ENCODE measurements at places on chromosomes 7 and 10.

DNA sequence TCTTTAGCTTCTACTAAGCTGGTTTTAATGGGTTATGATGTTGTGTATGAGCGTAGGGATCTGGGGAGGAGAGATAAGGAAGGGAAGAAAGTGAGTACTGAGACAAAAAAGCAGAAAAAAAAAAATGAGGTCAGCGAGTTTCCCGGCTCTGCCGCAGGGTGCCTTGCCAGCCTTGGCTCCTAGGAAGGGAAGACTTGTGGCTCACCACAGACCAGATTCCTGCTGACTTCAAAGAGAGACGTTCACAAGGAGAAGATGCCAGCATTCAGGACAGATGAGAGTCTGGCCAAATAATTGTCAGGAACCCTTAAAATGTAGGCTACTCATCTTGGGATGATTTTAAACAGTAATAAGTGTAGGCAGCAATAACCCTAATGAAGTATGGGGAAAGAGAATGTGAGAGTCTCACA, 11.4 kb upstream of the FAS start:
- no peak for DNase-seq

- DNase-seq = no peak
Observed at GRCh38 chr10:62230344-62231121, 38.1 kb downstream of the RTKN2 start.

- no peak for DNase-seq
Observed at GRCh38 chr7:131726686-131727085, 170.3 kb upstream of the PODXL start.

DNA sequence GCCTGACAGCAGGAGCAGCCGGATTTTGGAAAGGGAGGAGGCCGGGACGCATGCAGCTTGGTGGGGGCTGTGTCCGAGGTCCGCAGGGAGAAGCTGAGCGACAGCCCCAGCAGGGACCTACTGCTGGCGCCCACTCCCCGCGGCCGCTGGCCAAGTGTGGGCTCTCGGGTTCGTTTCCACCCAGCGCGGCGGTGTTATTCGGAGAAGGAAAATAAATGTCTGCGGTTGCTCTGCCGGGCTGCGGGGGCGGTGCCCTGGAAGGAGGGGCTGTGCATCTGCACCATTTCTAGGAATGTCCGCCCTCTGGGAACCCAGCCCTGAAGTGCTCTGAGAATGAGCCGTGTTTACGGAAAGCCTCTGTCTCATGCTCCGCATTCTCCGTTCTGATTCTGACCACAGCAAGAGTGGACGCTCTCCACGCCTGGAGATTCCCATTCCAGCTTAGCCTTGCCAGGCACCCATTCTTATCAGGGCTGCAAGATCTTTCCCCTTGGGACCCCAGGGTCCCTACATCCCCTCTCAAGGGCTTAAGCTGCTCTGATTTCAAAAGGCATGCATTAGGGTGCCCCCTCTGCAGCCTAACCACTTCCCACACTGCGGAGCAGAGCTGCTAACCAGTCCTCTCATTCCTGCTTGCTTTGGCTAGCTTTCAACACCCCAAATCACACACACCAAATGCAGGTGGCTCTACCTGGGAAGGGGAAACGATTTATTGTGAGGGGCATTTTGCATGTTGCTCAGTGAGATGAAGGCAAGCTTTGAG, 256.6 kb upstream of the GLI3 start:
- no peak for DNase-seq

DNA sequence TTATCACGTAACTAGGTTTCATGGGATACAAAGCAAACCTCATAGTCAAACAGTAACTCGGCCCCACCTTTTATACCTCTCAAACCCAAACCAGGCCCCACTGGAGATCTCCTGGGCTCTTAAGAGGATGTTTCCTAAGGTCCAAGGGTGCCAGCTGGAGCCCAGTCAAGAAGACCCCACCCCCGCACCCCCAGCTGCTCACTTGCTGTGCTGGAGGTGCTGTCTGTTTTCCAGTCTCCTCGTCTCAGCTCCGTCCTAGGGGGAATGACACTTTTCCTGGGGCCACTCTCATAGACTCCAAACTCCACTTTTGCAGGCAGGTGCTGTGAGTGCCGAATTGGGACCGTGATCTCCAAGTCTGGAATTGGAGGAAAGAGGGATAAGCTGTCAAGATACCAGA, 22.7 kb upstream of the TM9SF3 start:
- no peak for DNase-seq

GRCh38 chr10:126701526-126701925, 31.0 kb upstream of the C10orf90 start:
- no peak for DNase-seq

DNA sequence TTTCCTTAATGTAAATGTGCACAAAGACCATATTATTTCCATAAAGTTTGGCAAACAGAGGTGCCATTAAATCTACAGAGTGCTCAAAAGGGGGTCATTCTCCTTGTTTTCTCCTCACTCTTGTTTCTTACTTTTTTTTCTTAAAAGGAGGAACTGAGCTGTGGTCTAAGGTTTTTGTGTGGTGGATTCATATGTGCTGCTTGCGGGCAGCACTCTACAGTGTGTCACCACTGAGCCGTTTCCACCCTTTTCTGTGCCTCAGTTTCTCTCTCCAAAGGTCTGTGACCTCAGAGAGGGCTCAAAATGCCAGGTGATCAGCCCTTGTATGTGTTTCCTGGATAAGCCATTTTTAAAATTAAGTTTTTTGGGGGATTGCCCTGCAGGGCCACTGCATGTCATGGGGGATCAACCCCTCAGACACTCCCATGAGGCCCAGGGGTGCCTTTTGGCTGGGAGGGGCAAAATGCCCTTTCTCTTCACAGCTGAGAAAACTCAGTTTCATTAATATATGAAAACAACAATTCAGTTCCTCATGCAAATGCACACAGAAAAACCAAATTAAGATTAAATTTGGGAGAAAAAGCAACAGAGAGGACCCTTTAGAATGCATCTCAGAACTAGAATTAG, 56.9 kb upstream of the VOPP1 start:
- no peak for DNase-seq

DNA sequence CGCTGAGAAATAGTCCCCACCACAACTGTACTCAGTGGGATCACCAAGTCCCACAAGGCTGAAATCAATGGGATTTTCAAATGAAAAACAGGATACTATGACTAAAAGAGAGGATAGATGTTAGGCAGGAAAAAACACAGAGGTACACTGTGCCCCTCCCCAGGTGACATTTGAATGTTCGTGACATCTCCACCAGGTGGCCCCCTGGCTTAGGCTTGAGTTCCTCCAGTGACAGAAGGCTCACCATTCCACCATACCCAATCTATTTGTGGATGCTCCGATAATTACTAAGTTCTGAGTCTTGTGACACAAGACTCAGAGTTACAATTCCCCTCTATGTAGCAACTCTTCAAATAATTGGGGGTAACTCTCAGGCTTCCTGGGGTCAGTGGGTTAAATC, 77.5 kb upstream of the KCNMA1 start:
- DNase-seq = no peak

GRCh38 chr10:33248638-33249037, 85.8 kb downstream of the NRP1 start:
- DNase-seq = no peak

- no peak for DNase-seq
Observed at GRCh38 chr10:44051584-44052385, 333.1 kb downstream of the CXCL12 start.
